ENCODE measurements at places on chromosomes 1 and 21.
A peak's percentile ranks its signal among the peaks of the same experiment; 100 is the strongest.

DNA sequence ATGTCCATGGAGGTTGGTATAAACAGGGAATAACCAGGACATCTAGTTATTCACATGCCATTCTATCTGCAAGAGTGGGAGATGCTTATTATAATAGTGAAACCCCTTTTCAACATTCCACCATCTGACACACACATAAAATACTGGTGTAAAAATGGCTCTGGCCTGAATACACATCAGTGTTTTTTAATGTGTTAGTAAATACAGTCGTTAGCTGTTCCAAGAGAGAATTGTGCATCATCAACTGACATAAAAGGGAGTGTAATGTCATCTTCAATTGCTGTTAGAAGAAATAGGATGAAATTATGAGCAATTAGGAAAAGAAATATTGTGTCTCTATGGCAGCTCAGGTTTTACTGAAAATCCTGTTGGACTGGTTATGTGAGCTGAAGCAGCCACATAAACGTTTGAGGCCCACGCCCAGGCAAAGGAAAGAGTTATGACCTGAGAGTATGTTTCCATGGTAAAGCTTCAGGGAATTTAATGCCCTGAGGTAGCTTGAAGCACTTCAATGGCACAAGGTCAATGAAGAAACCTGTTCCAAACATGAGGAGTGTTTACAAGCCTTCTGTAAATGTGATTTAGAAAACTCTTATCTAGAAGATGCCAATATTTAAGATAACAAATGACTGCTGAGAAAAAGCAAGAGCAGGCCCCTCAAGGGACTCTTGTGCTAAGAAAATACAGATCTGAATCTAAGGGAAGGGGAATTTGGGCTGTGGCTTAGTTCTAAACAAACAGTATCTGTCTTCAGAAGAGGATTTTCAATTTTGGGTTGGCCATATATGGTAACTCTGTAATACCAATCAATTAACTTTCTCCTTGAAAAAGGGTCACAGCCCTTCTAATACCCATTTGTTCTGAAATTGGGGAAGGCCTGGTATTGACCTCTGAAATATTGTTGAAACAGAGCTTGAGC lies 384.3 kb downstream of the SEC16B start:
- DNase-seq = no peak

DNA sequence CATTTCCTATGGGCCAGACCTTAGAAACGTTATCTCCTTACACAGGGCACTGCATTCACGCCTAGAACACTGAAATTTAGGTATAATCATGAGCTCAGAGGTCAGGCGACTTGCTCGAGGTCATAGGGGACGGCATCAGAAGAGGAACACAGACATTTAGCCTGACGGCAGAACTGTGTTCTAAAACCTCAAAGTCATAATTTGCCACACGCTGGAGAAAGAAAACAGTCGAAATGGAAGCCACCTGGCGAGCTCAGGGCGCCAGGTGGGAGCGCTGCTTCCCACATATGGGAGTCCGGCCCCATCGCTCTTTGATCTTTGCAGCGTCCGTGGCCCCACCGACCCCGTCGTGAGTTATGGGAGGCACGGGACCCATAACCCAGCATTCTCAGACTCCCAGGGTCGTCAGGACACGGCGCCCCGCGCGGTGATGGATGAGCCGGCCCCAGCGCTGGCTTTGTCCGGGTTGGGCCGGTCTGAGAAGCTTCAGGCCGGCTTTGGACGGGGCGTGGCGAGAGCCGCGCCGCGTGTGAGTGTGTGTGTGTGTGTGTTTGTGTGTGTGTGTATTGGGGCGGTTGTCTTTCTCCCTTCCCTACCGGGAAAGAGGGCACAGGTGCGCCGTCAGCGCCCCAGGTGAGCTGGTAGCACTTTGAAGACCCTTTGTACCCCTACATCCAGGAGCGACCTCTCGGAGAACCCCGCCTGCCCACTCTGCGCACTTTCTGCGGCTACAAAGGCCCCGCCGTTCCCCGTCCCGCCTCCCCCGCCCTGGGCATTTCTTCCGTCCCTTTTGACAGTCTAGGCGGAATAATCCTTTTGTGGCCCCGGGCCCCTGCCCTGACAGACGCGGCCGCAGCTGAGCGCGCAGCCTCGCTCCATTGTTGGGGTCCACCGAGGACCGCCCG lies 861 bp upstream of the DRAXIN start:
- no peak for DNase-seq

- no peak for DNase-seq
Measured at GRCh38 chr1:215543191-215543606, 23.9 kb upstream of the KCTD3 start.

DNA sequence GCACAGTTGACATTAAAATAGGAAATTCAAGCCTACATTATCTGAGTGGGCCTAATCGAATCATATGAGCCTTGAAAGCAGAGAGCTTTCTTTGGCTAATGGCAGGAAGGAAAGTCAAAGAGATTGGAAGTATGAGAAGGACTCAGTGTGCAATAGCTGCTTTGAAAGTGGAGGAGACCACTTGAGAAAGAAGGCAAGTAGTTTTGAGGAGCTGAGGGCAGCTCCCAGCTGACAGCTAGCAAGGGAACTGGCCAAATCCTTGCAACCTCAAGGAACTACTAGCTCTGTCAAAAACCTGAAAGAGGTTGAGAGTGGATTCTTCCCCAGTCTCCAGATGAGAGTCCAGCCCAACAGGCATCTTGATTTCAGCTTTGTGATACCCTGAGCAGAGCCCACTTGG lies 149.0 kb upstream of the CACYBP start:
- no peak for DNase-seq

- no peak for DNase-seq
Measured at GRCh38 chr1:205256951-205257625, 29.3 kb downstream of the TMCC2 start.

- DNase-seq = no peak
Measured at GRCh38 chr1:43541141-43541540, 10.5 kb downstream of the PTPRF start.

DNA sequence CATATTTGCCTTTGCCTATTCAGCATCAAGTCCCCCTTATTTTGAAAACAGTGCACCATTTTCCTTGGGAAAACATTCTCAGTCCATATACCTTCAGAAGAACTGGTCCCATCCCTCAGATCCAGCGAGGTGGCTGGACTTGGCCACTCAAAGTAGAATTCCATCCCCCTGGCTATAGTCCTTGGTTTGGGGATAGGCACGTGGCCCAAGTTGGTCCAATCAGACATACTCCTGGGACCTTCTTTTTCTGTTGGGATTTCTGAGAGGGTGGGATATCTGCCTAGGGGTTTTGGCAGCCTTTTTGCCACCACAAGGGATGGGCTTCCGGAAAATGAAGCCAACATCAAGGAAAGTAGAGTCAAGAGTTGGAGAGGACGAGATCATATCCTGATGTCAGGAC lies 10.7 kb upstream of the MATN1 start:
- no peak for DNase-seq

GRCh38 chr1:18557621-18558465 lies 72.8 kb upstream of the PAX7 start:
- no peak for DNase-seq

- no peak for DNase-seq
Measured at GRCh38 chr1:246020211-246020954, 486.7 kb downstream of the SMYD3 start.

DNA sequence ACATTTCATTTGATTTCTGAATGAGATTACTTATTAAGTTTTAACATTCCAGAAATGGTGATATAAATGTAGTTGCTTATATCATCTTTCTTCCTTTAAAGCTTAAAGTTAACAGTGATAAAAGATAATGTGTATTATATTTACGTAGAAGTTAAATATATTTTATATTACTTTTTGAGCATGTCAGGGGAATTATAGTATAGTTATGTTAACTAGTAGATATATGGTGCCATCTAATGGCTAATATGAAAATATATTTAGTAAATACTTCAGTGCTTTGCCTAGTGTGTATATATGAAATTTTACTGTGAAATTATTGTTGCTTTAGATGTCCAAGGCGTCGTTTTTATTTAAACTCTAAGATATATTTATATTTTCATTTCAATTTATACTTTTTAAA lies 51.5 kb downstream of the SYT14 start:
- no peak for DNase-seq

GRCh38 chr1:206739411-206740076 lies 31.0 kb upstream of the IL19 start:
- no peak for DNase-seq

DNA sequence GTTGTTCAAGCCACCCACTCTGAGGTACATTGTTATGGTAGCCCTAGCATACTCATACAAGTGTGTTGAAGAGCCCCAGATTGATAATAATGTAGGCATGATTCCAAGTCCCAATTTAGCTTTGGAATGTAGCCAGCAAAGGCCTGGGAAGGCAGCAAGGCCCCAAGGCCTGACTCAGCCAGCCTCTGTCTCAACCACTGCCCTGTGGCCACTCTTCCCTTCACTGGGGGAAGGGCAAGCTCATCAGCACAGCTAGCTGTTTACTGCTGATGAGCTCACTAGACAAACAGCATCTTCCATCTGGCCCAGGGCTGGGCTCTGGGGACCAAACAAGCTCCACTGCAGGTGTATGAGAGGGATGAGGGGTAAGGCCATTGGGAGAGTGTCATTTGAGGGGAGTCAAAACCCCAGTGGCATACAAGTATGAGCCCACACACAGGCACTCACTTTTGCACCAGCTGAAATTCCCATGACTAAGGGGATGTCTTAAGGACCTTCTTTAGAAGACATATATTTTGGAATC lies 2.2 kb upstream of the IRF6 start:
- no peak for DNase-seq

GRCh38 chr1:108829498-108829916 lies 27.4 kb downstream of the AKNAD1 start:
- no peak for DNase-seq

GRCh38 chr1:233211595-233211994 lies 83.9 kb downstream of the PCNX2 start:
- no peak for DNase-seq

DNA sequence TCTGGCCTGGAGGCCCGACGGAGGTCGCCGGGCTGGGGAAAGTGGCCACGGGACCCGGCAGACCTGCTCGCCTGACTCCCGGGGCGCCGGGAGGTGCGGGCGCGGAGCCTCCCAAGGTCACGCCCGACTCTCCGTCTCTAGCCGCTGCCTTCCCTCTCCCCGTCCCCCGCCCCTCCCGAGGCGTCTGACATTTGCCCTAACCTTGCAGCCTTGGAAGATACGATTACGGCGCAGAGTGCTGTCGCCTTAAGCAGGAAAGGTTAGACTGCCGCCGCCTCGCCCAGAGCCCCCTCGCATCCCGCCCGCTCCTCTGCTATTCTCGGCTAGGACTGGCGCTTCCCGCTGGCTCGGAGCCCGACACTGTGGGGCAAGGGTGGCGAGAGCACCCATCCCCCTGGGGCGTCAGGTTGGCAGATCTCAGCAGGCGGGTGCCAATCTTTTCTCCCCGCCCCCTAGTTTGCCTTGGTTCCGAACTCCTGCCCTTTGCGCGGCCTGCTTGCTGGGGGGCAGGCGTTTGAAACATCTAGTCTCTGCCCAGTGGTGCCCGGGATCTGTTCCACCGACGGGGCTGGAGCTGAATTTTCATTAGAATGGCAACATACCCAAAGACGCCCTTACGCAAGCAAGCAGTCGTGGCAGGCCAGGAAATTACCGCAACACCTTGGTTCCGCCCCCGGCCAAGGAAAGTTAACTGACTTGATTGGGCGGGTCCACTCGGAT lies 835 bp downstream of the PGM1 start:
- peak; percentile 24 for DNase-seq
